Femur (tissue), 1 donor: ENCODE measurements at places on chromosomes 2 and 18.

DNA sequence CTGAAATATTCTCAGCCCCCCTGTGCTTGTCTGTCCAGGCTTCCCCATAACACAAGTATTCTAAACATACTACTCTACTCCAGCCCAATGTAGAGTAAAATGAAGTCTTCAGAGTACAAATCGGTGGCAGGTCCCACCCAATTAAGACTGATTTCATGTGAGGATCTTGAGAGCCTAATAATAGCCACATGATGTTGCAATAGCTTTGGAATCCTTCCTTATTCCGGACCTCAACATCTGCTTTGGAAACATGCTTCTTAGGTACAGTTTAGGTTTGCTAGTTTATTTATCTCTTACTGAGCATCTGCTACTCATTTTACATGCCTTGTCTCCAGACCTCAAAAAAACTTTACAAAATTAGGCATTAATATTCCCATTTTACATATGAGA, 207.3 kb upstream of the RAB6C start:
- no peak for DNase-seq

DNA sequence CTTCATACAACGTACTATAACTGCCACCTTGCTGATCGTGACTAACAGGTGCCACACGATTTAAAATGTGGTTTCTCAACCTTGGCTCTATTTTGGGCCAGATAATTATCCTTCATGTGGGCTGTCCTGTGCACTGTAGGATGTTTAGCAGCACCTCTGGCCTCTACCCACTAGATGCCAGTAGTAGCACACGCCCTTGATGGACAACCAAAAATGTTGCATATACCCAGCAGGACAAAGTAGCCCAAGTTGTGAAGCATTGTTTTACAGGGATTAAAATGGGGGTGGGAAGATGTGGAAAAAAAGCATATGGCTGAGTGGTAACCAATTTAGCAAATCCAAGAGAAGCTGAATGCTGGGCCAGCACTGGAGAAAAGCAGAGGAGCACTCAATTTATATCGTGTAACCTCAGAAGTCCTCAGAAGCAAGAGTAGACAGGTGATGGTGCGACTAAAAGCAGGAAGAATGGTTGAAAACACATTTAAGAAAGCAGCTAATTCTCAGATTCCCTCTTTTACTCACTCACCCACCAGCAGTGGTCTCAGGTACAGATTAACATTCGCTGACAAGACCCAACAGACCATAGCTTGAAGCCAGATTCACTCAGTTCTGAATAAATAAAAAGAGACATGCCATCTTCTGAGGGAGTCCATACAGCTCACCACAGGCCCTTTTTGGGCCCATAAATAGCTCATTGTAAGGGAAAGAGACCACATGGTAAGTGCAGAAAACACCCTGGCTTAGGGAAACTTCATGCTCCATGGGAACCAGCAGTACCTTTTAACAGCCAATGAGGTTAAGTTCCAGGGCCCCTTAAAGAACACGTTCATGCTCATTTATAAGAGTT, 50.6 kb downstream of the RAPH1 start:
- DNase-seq = peak; percentile 36

DNA sequence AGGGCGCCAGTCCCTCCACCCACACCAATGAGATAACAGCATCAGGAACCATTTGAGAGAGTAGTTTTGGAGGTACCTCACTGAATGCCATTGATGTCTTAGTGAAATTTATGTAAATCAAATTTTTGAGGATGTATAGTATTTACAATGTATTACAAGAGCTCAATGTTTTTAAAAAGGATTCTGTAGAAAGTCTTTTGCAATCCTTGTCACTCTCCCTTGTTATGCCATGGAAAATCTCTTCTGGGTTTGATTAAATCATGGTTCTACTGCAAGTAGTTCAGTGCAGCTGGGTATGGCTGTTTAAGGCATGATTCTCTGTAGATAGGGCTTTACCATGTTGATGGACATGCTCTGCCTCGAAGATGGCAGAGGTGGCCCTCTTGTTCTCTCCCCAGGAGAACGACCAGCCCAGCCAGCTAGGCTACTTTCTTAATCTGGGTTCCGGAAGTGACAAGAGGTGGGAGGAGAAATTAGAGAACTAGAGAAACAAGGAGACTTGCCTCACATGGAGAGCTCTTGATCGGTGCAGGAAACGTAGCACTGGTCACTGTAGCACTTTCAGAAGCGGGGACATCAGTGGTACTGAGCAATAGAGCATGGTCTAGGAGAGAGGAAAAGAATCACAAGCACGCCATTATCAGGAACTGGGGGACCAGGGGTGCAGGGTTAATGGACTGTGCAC, 202.7 kb downstream of the CLIP4 start:
- DNase-seq = no peak

- DNase-seq = no peak
Observed at GRCh38 chr2:134491771-134492441, 226.9 kb downstream of the TMEM163 start.

- DNase-seq = no peak
Observed at GRCh38 chr2:85191157-85191556, 58.0 kb downstream of the TCF7L1 start.

DNA sequence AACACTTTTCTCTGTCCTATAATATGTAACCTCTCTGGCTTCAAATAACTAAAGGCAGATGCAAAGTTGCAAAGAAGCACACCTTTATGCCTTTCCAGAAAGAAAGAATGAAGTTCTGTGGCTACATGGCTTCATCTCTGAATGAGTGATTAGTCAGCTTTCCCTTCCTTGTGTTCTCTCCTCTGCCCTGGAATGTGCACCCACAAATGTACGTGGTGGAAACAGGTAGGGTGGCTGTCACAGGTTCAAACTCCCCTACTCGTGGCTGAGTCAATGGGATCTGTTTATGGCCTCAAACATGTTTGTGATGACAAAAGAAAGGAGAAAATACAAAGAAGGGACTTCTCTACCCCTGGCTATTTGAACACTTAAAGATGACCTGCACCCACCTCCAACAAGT, 55.5 kb upstream of the ACVR2A start:
- no peak for DNase-seq

GRCh38 chr18:50424877-50425690, 50.2 kb downstream of the SKA1 start:
- no peak for DNase-seq

- DNase-seq = no peak
Observed at GRCh38 chr2:62347563-62348270, 151.8 kb downstream of the B3GNT2 start.

- no peak for DNase-seq
Observed at GRCh38 chr2:12282780-12283695, 433.7 kb upstream of the TRIB2 start.

DNA sequence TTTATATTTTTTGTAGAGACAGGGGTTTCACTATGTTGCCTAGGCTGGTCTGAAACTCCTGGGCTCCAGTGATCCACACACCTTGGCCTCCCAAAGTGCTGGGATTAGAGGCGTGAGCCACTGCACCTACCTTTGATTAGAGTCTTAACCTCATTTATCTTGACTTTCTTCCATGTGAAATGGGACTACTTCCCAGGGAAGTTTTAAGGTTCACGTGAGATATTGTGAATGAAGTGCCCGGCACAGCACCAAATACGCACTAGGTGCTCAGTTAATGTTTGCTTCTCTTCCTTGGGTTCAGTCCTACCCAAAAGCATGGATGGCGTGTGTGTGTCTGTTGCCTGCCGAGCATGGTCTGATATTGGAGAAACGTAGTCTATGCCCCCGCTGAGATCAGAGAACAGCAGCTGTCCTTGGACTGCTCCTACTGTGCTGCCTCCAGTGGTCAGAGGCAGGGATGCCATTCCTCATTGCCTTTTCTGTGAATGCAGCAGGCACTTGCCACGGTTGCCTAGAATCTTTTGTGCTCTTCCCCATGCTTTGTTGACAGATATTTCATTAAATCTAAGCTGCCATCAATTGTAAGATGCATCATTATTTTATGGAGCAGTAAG, 12.3 kb upstream of the TFCP2L1 start:
- DNase-seq = no peak

DNA sequence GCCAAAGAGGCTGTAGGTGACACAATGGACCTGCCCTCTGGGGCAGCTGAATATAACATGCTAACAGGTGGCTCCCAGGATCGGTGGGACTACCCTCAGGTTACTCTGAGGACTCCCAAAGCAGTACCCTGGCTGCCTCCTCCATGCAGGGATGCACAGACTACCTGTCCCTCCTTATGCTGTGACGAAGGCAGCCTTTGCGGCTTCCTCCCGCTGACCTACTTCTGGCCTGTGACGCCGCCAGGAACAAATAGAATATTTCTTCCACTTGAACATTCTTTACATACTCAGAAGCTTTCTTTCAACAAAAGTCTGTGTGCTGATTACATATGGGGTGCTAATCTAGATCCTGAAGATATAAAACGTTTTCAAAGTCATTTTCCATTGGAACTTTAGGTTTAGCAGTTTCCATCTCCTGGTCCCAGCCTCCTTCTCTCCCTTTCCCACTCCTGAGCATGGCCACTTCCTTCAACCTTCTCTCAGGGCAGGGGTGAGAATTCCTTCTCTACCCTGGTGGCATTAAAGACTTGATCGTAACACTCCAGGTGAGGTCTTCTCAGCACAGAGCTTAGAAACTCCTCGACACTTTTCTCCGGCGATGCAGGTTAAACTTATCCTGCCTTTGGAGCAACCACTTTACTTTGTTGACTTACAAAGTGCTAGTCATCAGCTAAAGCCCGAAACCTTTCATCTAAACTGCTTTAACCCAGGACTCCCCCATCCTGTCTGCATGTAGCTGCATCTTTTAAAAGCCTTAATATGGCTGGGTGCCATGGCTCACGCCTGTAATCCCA, 58.9 kb upstream of the STK17B start:
- no peak for DNase-seq

DNA sequence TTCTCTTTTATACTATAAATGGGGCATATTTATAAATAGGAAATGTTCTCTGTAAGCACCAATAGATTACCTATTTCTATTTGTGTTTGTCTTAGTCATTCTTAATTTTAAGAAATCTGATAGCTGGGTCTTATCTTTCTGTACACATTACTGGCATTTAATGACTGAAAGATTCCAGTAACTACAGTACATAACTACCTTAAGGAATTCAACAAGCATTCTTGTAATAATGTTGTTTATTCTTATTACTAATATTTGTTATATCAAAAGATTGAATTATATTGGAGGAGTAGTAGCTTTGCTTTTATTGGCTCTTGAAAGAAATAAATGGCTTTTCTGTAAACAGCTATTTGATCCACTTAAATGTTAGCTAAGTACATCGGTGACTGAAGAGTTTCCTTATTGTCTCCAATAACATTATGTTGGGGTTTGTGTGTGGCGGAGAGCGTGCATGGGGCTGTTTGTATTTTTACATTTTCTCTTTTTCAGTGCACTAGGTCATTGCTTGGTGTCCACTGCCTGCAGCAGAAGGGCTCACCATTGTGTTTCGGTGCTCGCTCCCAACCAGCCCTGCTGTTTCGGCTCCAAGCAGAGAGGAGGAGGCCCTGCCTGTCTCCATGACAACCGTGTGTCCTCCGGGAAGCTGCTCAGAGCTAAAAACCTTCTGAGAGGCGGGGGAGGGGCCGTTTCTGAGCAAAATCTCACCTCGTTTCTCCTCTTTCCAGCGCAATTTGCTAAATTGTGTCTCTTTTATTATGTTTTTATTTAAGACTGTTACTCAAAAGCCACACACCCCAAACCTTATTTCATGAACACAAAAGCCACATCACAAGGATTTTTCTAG, 112.5 kb upstream of the SLC38A11 start:
- peak; percentile 73 for DNase-seq

- DNase-seq = no peak
Observed at GRCh38 chr18:53509886-53510285, 714.6 kb downstream of the MBD2 start.

GRCh38 chr2:60548845-60549237, 4.6 kb downstream of the BCL11A start:
- no peak for DNase-seq

DNA sequence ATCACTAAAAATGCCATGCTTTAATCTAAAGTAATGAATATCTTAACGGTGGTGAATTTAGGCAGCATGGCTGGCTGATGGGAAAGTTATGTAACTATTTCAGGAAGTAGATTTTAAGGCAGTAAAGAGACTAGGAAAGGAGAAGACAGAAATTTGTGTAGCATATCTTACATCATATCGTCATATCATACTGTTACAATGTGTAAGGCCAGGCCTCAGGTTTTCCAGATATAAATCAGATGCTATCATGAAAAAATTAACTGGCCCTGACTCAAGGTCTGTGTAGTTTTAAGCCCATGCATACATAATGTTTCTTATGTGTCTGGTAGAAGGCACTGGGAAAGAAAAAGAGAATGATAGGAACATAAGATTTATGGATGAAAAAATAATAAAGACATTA, 8.9 kb upstream of the FAP start:
- no peak for DNase-seq

DNA sequence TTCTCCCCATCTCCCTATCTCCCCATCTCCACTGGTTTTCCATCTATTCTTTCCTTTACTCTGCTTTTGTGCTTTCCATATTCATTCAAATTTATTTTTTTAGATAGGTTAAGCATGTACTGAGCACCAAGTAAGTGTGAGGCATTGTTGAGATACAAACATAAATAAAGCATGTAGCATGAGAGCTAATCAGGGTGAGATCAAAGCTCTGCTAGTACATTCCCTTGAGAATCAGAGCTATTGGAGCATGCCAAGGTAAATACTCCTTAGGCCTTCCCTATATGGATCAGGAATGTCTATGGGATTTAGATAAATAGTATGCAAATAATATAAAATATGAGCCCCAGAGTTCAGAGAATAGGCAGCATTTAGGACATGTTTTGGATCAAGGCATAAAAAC, 25.3 kb downstream of the BABAM2 start:
- DNase-seq = no peak

GRCh38 chr2:236879416-236879963, 206.2 kb upstream of the COPS8 start:
- no peak for DNase-seq

DNA sequence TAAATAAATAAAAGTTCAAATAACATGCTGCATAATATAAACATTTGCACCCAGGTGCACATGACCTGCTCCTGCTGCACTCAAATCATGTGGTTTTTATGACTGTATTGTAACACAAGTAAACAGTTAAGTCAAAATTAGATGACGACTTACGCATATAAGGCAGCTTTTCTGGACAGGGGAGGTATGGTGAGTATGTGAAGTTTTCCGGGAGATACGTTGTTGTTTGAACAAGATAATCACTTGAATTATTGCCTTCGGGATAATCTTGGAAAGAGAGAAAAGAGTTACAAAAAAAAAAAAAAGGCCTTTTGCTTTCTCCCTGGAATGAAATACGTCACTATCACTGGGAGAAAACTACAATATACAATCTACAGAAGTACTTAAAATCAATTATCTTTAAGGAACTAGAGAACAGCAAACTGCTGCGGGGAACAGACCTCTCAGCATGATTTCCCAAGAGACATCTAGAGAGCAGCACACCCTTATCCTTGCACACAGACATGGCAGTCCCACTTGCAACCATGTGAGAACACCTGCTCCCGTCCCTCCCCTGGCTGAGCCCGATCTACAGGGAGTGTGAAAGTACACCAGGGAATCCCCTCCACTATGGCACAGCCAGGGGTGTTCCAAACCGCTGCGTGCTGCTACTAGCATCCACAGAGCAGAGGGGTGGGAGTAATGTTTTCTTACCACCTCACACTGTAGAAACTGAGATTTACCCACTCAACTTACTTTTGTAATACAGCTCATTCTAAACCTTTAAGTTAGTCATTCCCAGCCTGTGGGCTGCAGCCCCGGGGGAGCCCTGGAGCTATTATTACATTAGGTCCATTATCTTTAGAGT, 26.3 kb downstream of the B4GALT6 start:
- no peak for DNase-seq
